ENCODE measurements at places on chromosomes 2 and 18.

- no peak for DNase-seq
Measured at GRCh38 chr2:13091455-13091854, 374.7 kb downstream of the TRIB2 start.

- DNase-seq = no peak
Measured at GRCh38 chr2:215659650-215660049, 223.8 kb upstream of the FN1 start.

DNA sequence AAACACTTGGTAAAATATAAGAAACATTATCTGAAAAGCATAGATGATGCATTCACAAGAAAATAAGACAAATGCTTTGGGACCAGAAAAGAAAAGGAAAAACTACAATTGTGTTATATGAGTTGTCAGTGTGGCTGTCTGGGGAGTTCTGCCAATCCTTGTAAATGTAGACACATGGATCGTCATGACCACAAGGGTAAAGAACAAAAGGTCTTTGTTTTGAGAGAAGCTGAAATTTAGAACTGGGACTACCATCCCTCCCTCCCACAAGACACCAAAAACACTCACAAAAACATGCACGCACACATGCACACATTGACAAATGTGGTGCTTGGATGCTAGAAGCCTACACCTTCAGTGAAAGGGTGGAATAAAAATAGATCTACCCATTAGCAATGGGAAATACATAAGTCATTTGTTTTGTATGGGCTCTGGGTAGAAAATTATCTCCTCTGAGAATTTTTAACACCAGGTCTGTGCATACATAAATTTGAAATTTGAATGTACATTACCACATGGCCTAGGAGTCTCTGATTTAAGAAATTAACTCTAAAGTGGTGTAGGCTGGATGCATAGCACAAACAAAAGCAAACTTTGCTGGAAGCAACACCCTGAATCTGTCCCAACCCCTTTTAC is 266.2 kb upstream of the SLC39A10 start:
- DNase-seq = no peak

DNA sequence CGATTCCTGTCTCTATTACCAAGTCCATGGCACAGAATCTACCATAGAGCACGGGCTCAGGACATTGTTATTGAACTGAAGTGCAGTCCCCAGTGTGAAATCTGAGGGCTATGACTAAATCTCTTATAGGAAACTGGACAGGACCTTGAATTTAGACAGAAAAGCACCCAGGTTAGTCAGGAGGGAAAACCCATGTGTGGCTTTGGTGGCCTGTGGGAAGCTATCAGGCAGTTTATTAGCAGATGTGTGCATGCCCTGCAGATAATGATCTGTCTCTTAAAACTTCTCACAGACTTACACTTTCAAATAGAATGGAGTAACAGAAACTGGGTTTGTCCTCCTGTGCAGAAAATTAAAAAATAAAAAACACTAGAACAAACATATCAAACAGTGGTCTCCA is 610.0 kb upstream of the RAB6C start:
- DNase-seq = no peak

GRCh38 chr18:47790036-47790435 is 140.4 kb downstream of the SMAD2 start:
- no peak for DNase-seq

DNA sequence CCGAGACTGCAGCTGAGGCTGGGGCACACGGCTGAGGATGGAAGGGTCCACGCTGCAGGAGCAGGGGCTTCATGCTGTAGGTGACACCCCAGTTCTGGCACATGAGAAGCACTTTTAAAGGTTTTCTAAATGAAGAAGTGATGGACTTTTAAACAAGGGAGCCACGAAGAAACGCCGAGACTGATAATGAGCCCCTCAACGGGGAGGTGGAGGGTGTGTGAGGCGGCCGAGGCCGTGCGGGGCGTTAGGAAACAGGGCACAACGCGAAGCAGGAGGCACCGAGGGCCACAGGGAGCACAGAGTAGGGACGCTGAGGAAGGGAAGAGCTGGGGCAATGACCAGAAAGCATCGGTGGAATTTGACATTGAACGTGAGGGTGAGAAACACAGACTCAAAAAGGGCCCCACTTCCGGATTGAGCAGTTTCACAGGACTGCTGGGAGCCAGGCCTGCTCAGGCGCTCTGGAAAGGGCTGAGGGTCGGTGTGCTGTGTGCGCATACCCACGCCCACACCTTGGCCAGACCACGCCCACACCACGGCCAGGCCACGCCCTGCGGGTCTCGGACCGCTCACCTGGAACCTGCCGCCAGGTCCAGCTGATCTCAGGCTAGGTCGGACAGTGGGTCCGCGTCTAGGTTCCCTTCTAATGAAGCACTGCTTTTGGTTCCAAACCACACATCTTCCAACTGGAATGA is 115.7 kb downstream of the GYPC start:
- DNase-seq = no peak

DNA sequence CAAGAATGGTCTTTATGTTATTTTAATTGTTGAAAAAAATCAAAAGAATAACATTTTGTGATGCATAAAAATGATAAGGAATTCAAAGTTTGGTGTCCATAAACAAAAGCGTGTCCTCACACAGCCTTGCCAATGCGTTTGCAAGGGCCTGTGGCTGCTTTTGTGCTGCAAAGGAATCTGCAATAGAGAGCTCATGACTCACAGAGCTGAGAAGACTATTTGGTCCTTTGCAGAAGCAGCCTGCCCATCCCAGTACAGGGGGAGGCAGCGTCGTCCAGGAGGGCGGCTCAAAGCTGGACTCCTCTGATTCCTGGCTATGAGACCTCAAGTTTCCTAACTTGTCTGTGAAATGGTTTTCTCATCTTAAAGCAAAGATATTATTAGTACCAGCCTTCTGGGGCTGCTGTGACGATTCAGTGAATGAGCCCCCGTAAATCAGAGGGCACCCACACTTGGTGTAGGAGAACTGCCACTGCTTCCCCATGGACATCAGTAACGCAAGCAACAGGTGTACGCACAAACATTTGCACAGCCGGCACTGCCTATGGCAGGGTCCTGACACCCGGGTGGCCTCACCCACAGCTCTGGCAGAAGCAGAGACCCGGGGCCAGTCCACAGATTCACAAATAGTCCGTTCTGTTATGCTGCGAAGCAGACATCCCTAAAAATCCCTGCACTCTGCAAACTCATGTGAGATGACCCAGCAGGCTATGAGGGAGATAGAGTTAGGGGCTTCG is 70.6 kb upstream of the ASAP2 start:
- DNase-seq = no peak

- DNase-seq = no peak
Measured at GRCh38 chr2:202114291-202114690, 41.2 kb downstream of the KIAA2012 start.

GRCh38 chr2:9919512-9919911 is 32.0 kb upstream of the GRHL1 start:
- no peak for DNase-seq

DNA sequence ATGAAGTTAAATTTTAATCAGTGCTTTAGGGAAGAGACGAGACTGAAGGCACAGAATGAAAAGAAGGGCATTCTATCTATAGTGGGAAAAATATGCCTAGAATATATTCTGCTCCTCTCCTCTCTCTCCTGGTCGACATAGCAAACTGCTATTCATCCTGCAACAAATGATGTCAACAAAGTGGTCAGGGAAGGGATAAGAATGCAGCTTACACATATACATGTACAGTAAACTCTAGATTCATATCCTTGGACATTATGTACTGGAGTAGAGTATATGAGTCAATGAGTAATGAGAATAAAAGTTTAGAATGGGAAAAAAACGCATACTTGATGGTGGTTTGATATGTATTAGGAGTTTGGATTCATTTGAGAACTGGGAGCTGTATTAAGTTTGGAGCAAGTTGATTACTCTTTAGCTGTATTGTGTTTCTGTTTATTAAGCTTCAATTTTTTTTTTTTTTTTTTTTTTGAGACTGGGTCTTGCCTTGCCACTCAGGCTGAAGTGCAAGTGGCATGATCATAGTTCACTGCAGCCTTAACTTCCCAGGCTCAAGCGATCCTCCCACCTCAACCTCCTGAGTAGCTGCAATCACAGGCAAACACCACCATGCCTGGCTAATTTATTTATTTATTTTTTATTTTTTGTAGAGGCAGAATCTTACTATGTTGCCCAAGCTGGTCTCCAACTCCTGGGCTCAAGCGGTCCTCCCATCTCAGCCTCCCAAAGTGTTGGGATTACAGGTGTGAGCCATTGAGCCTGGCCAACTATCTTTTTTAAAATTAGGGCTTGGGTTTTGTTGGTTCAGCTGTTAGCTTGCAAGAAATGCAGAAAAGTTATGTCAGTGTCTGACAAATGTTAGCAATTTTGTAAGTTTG is 53.8 kb downstream of the STAT1 start:
- no peak for DNase-seq

DNA sequence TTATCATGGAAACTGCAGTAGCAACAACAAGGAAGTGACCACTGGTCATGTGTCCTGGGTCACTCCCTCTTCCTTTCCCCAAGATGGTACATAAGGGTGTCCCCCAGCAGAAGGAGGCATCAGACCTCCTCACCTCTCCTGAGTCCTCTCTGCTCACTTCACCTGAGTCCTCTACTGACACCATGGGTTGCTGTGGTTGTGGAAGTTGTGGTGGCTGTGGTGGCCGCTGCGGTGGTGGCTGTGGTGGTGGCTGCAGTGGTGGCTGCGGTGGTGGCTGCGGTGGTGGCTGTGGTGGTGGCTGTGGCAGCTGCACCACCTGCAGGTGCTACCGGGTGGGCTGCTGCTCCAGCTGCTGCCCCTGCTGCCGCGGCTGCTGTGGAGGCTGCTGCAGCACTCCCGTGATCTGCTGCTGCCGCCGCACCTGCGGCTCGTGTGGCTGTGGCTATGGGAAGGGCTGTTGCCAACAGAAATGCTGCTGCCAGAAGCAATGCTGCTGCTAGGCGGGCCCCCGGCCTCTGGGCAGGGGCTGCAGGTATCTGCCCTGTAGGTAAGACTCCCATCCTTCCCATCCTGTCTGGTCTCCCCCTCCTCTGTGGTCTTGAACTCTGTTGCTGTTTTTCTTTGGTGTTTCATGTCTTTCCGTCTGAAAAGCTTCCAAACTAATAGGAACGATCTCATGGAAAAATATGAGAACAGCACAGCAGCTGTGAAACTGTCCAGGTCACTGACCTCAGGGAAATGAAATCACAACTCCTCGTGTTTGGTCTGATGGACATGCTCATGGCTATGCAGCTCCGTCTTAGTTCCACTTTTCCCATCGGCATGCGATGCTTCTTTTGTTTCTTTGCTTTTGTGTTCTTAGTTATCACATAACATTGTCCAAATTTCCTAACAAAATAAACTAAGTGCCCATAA is at the start of gene SCYGR4:
Gene SCYGR4, plus strand, starts transcription at position 183 of the 915 bp plus-strand sequence. Its CDS starts 0 bp downstream, at position 183.
- no peak for DNase-seq

- no peak for DNase-seq
Measured at GRCh38 chr2:78383576-78383975, 641.9 kb upstream of the REG3G start.

- peak; percentile 93 for DNase-seq
Measured at GRCh38 chr2:168210895-168211570, 36.4 kb downstream of the STK39 start.

- DNase-seq = no peak
Measured at GRCh38 chr2:171520471-171520870, 1.8 kb upstream of the CYBRD1 start.

GRCh38 chr2:157856187-157856515 is 20.0 kb downstream of the ACVR1 start:
- DNase-seq = no peak

DNA sequence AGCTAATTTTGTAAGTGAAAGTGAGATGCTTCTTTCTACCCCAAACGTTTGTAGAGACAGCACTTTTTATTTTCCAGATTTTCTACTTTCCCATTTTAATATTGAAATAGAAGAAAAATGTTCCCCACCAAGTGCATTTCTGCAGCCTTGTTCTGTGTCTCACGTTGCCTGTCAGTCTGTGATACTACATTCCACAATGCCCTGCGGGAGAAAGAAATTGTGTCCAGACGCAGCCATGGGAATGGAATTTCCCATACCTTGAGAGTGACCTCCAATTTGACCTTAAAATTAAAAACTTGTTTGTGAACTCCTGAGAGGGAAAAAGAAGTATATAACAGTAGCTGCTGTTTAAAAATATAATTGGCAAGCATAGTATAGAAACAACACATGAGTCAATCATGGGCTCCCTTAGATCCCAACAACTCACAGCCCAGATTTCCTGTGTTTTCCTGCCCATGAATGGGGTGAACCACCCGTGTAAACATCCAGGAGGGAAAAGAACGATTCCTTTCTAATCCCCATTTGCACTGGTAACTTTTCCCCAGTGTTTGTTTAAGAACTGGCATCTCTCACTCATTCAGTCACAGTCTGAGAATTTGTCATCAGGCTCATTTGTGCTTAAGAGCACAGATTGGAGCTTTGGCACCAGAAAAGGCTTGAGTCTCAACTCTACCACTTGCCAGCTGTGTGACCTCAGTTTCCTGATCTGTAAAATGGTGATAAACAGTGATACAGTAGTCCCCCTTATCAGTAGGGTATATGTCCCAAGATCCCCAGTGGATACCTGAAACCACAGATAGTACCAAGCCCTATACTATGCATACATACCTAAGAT is 166.1 kb upstream of the ZNF521 start:
- no peak for DNase-seq

GRCh38 chr2:67268797-67269196 is 128.3 kb upstream of the ETAA1 start:
- DNase-seq = no peak

- DNase-seq = no peak
Measured at GRCh38 chr2:196284144-196284844, 112.9 kb upstream of the STK17B start.

DNA sequence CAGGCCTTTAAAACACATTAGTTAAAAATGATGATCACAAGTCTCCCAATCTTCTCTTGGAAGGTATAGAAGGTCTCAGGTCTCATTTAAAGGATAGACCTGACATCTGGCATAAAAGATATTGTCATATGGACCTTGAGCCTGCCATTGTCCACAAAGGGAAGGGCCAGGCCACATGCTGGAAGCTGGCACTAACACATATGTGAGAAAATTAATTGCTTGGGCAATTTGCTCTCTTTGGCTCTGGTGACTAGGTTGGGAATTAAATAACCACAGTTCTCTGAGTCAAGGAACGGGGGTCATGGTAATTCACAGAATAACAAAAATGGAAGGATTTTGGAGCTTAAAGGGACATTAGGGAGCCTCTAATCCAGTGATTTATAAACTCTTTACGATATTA is 727.3 kb downstream of the BCL11A start:
- no peak for DNase-seq

DNA sequence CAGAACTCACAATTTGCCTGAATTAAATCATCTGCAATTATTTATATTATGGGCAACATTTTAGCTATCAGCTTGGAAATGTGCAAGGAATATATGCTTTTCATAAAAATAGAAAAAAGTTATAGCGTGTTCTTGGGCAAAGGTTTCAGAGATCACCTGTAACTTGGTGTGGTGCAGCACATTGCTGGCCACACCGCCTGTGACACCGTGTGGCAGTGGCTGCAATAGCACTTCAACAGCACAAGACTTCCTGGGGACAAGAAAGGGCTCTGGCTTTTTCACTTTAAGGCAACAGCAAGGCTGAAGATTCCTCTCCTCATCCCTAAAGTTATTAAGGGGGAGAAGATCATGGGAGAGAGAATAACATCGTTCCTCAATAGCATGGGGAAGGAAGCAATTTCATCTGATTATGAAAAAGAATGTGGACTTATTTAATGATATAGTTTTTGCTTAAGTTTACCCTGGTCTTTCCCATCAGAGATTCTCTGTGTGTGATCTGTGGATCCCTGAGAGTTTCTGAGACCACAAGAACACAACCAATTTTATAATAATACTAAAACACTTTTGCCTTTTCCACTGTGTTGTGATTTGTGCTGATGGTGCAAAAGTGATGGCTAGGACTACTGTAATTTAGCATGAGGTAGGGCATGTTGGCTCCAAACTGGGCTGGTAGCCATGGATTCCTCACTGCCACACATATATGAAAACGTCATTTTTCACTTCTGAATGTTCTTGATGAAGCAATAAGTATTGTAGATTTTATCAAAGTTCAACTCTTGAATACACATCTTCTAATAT is 15.0 kb upstream of the SERPINB3 start:
- peak; percentile 35 for DNase-seq
